ENCODE measurements at places on chromosomes 4 and X.

DNA sequence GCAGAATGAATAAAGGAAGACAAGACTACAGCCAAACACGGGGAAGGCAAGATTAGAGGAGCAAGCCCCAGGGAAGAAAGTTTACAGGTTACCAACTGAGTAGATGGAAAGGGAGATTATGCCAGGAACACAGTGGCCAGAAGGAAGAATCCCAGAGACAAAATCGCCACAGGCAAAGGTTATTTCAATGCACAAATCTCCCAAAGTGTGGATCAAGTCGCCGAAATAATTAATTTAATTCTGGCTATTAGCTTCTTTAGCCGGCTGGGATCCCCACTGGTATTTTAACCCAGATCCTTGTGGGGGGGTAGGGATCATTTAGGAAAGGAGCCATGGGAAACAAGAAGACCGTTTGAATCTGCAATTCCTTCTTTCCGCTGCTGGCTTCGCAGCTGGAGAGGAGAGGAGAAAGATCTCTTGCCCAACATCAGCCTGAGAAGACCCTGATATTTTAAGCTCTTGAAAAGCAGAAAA, 171.0 kb downstream of the DHX15 start:
- DNase-seq, result no peak

DNA sequence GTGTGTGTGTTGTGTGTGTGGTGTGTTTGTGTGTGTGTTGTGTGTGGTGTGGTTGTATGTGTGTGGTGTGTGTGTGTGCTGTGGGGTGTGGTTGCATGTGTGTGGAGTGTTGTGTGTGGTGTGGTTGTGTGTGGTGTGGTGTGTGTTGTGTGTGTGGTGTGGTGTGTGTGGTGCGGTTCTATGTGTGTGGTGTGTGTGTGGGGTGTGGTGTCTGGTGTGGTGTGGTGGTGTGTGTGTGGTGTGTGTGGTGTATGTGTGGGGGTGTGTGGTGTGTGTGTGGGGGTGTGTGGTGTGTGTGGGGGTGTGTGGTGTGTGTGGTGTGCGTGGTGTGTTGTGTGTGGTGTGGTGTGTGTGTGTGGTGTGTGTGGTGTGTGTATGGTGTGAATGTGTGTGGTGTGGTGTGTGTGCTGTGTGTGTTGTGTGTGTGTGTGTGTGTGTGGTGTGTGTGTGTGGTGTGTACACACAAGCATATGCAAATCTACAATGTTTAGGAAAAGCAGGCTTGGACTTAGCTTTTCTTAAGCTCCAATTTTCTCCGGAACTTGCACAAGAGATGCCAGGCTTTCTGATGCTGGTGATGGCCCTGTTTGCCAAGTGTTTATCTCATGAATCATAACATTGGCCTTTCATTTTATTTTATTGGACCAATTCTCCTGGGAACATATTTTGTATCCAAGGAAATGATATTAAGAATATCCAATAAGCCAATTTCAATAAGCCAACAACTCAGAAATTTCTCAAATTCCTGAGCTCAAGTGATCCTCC, 148.7 kb downstream of the SPATA18 start:
- no peak for DNase-seq

DNA sequence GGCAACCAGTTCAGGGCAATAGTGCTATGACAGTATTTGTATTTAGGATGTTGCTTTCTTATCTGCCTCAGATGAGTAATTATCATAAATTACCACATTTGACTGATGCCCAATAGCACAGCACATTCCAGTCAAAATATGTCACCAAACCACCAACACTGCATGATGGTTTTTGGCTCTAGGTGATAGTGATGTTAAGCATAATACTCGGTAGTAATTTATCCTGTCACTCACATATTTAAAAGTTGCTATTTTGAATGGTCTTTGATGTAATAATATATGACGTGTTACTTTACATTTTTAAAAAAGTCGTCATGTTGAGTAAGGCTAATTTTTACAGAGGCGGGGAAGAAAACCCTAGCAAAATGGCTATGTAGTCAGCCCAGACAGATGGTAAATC, 42.5 kb downstream of the UNC5C start:
- no peak for DNase-seq

- no peak for DNase-seq
Measured at GRCh38 chrX:153725039-153725831, 579 bp downstream of the ABCD1 start.

- no peak for DNase-seq
Measured at GRCh38 chr4:182645511-182645910, 271.7 kb downstream of the DCTD start.

GRCh38 chr4:104524026-104524425, 29.3 kb upstream of the CXXC4 start:
- no peak for DNase-seq

DNA sequence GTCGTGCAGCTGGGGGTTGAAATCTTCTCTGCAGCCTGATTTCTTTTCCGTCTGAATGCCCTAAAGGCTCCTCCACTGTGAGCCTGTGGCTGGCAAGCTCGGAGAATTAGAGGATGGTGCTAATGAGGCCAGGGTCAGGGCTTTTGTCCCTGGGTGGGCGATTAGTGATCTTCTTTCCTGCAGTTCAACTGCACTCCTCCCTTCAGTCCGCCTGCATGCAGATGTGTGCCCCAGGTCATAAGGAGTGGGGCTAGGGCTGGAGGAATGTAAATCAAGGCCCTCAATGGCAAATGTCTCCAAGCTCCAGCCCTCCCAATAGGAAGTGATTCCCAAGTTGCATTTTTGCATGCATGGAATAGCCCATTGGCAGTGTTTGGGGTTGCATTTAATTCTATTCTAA, 405.0 kb downstream of the AFF2 start:
- DNase-seq, result no peak

GRCh38 chrX:47828984-47829383, 7.7 kb upstream of the ZNF81 start:
- DNase-seq, result no peak

GRCh38 chr4:96009427-96010119, 169.7 kb downstream of the PDHA2 start:
- no peak for DNase-seq

GRCh38 chrX:153578200-153578835, 20.6 kb downstream of the CCNQ start:
- no peak for DNase-seq

- no peak for DNase-seq
Measured at GRCh38 chr4:86970447-86971354, 35.9 kb downstream of the AFF1 start.

GRCh38 chr4:94181815-94182214, 25.9 kb upstream of the SMARCAD1 start:
- no peak for DNase-seq

DNA sequence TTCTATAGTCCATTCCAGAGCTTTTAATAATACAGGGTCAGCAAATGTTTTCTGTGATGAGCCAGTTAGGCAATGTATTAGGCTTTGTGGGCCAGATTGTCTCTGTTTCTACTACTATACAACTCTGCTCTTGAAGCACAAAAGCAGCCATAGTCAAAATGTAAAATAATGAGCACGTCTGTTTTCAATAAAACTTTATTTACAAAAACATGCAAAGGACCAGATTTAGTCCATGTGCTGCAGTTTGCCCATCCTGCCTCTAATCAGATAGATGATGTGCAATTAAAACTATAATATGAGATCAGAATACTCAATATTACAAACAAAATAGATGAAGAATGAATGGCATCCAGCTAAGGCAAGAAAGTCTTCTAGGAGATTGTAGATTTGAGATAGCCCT, 127.8 kb upstream of the FRMPD4 start:
- DNase-seq, result no peak

GRCh38 chrX:153446950-153447580, 1.2 kb upstream of the TREX2 start:
- DNase-seq, result no peak

GRCh38 chr4:83574247-83574646, 38.3 kb downstream of the GPAT3 start:
- no peak for DNase-seq

GRCh38 chr4:122346036-122346435, 32.8 kb upstream of the ADAD1 start:
- no peak for DNase-seq

DNA sequence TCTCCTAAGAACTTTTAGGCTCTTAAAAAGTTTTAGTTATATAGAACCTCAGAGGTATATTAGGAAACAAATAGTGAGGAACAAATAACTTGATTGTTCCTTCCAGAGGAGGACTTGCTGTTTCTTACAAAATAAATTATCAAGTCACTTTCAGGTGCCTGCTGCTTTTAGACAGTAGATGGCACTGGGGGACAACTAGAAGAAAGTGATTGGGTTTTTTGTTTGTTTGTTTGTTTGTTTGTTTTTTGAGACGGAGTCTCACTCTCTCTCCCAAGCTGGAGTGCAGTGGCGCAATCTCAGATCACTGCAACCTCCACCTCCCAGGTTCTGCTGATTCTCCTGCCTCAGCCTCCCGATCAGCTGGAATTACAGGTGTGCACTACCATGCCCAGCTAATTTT, 35.4 kb upstream of the CDKL5 start:
- DNase-seq, result no peak

GRCh38 chr4:43130228-43131021, 237.9 kb downstream of the GRXCR1 start:
- no peak for DNase-seq

- DNase-seq, result no peak
Measured at GRCh38 chr4:184722798-184723197, 11.1 kb downstream of the CENPU start.

GRCh38 chrX:131821945-131822622, 201.0 kb upstream of the STK26 start:
- DNase-seq, result no peak

DNA sequence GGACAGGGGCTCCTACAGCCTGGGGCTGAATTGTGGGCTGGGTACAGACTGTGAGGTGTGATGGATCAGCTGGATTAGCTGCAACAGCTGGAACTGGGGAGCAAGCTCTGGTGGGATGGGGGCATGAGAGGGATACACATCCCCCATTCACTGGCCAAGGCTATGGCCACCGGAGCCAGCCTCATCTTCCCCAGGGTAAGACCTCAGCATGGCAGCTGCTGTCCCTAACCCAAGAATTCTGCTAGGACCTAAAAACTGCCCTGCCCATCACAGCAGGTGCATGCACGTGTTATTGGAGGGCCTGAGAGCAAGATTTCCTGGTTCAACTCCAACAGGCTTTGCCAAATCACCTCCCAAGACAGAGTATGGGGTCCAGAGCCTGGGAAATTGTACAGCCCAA, 258.6 kb upstream of the AGTR2 start:
- no peak for DNase-seq

DNA sequence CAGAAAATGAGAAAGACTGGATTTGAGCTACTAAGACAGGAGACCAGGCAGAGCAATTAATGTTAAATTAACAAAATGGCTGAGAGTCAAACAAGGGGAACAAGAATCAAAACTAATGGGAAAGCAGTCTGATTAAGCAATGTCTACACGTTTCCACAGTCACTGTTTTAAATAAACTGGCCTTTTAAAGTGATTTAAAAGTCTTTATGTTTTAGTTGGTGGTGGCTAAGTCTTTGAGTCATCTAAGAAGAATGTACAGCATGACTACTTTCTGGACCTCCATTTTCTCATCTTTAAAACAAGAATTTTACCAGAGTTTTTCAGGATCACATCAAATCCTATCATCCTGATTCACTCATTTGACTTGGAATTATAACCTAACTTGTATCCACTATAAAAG, 233.8 kb downstream of the ENOX2 start:
- no peak for DNase-seq

GRCh38 chr4:141646969-141647368, 10.6 kb downstream of the IL15 start:
- DNase-seq, result no peak

DNA sequence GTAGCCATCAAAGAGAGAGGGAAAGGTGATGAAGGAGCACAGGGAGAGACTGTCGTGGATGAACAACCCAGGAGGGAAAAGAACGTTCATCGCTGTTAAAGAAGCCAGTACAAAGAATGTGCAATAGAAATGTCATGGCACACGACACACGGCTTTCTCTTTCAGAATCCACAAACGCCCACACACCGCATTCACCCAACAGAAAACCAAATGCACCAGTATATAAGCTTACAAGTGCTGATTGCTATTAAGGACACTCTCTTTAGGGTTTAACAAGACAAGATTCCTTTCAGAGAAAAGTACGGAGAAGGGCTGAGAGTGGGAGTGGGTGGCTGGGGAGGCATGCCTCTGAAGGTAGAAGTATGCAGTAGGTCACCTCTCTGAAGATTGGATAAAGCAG, 80.2 kb downstream of the C4orf51 start:
- no peak for DNase-seq

DNA sequence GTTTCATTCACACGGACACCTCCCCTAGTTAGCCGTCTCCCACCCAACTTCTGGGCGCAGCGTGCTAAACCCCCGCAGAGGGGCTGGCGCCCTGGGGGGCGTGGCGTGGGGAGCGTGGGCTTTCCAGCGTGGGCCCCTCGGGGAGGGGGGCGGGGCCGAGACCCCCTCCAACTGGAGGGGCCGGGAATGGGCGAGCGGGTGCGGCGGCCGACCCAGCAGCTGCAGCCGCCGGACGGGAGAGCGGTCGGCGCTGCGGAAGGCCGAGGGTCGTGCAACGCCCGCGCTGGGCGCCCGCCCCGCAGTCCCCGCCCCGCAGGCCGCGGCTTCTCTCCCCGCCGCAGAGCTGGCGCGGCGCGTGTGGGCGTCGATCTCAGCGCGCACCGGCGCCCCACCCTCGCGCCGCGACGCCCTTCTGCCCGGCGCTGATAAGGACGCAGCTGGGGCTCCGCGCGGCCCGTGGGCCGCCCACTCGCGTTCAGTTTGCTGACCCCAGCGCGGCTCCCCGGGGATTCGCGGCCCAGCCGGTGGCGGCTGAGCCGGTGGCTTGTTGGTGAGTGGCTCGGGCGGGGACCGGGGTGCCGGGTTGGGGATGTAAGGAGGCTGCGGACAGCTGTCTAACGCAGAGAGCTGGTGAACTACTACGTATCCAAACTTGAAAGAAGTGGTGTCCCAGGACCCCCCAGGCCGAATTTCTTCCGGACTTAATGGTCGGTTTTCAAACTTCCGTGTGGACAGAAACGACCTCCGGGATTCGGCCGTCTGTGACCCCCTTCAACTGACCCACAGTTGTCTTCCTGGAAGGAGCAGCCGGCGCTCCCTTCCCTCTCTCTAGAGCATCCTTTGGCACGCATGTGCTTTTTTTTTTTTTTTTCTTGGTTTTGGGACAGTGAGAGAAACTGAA, 1.5 kb downstream of the FHDC1 start:
- DNase-seq, result peak; percentile 18

GRCh38 chrX:126575911-126576310, 23.3 kb upstream of the DCAF12L1 start:
- no peak for DNase-seq

DNA sequence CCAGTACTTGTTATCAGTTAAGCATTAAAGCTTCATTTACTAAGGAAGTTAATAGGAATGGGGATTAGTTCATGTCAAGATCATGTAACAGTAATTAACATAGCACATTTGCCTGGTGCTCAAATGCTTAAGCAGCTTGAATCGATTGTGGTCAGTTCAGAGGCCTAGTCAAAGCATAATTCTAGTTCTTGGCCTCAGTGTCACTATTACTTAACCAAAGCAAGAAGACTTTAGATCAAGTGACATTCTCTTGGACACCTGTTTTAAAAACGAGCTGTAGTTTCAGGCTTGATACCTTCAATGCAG, 115.2 kb upstream of the BMPR1B start:
- no peak for DNase-seq

Measured in stimulated activated naive CD8-positive, alpha-beta T cell treated with anti-CD3 and anti-CD28 coated beads, Interleukin-15, amount 100 ng/mL, for 72 hours (primary cell).